ENCODE measurements at places on chromosomes 2 and 18.

DNA sequence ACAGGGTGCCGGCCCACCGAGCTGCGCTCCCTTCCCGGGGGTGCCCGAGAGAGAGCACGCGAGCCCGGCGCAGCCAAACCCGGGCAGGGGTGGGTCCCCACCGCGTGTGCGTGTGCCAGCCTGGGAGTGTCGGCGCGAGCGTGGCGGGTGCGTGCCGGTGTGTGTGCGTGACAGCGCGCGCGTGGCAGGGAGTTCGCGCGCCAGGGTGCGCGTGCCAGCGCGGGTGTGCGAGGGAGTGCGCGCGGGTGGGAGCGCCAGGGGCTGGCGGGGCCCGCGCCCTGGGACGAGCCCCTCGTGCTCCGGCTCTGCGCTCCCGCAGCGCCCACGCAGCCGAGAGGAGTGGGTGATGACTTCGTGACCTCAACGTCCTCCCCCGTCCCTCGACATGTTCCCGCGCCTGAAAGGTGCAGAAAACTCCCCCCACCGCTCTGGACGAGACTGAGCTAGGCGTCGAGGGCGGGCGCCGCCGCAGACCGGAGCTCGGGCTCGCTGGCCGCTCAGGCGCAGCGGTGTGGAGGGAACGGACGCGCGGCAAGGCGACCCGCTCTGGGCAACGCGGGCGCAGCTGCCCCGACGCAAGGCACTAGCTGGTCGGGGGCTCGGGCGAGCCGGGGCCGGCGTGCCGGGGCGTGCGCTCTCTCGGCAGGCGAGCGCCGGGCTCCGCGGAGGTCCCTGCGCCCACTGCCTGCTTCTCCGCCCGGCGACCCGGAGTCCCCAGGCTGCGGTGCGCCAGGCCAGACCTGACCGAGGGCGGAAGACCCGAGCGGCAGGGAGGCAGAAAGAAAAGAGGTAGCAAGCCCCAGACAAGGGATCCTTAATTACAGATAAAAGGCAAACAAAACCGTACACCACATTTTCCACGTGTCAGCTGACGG lies 582.8 kb downstream of the ZEB2 start:
- H3K4me3 ChIP-seq, result peak overlapping the region; percentile 61
- DNase-seq, result peak; percentile 51
- no peaks in the 10 kb centered on the region for H3K36me3 ChIP-seq
- peaks cover 37% of the 10 kb centered on the region for H3K27me3 ChIP-seq
- H3K4me1 ChIP-seq, result peaks cover 29% of the 10 kb centered on the region

DNA sequence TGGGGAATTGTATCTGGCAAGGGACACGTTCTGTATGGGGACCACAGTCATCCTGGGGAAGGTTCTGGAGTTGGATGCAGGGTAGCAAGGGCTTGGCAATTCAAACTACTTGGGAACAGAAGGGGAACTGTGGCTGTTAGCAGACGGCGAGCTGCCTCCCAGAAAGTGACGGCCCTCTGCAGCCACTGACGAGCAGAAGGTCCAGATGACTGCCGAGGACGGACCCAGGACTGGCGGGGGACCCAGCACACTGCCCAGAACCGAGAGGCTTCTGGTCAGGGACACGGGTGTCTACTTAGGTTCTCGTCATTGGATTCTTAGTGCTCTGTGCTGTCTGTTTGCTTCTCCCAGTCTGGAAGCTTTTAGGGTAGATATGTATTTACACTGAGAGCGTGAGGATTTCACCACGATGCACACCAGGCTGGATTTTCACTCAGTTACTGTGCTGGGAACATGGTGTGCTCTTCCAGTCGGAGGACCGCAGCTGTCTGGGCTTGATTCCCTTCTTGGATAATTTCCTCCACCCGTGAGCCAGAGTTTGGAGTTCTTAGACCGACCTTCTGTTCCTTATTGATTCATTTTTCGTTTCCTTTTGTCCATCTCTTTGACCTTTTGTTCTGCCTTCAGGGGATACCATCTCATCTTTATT lies 13.4 kb downstream of the GPR35 start:
- no peaks in the 10 kb centered on the region for H3K4me1 ChIP-seq
- no peaks in the 10 kb centered on the region for H3K36me3 ChIP-seq
- DNase-seq, result no peak
- H3K27me3 ChIP-seq, result peaks cover 26% of the 10 kb centered on the region
- no peak overlapping the region for H3K4me3 ChIP-seq
- no peak overlapping the region for H3K27ac ChIP-seq

GRCh38 chr2:236498369-236498768 lies 71.3 kb upstream of the ACKR3 start:
- peaks cover 12% of the 10 kb centered on the region for H3K36me3 ChIP-seq
- no peak overlapping the region for H3K4me3 ChIP-seq
- H3K27ac ChIP-seq, result no peak overlapping the region

DNA sequence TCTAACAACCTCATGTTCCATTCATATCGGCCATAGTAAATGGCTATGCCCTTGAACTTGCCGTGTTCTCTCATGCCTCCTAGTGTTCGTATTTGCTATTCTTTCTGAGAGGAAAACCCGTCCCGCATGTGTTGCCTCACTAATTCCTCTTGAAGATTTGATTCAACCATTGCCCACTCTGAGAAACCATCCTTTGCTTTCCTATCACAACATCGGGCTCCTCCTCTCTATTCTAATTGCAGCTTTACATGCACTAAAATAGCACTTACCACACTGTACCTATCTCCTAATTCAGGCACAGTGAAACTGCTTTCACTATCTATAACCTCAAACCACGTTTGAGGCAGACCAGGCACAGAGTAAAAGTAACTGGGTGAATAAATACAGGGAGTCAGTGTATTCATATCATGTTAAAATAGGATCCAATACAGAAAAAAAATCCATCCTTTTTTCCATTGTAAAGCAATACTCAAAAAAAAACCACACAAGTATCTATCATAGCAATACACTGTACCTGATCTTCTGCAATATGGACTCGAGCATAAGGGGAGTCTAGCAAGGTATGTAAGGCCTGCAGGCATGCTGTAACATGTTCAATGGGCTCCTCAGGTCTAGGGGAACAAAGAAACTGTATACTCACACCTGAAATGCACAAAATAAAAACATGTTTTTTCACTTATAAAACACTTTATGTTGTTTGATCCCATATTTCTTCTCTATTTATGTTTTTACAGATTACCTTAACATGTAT lies 39.0 kb upstream of the STRN start:
- peaks cover 1% of the 10 kb centered on the region for H3K4me1 ChIP-seq
- no peak overlapping the region for H3K4me3 ChIP-seq
- no peak overlapping the region for H3K27ac ChIP-seq
- no peak for DNase-seq
- peaks cover 10% of the 10 kb centered on the region for H3K36me3 ChIP-seq

DNA sequence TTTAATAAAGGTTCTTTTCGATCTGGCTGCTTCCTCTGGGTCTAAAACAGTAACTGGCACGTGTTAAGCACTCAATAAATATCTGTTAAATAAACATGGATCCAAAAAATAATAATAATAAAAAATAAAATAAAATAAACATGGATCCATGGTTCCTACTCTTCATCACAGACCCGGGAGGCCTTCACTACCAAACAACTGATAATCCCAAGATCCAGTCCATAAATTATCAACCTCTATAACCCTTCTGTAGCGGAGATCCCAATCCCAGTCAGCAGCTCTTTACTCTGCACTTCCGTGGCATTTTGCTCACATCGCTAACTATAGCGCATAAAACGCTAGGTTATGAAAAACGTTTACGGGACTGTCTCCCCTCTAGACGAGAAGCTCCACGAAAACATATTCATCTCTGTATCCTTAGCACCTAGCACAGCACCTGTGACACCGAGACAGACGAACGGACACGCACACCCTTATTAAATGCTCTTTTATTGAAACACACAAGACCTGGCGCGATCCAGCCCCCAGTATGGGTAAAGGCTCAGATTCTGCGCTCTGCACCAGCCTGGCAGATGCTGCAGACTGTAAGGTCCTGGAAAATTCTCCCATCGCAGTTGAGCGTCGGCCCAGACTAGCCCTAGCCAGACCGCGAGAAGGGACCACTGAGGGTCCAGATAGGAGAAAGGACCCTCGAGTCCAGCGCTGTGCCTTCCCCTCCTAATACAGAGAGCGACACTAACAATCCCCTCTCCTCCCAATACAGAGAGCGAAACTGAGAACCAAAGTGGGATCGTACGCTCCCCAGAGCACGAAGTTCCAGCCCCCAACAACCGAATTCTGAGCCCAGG lies 770 bp downstream of the NBAS start:
- no peak for DNase-seq
- H3K27me3 ChIP-seq, result no peaks in the 10 kb centered on the region
- H3K27ac ChIP-seq, result peak overlapping the region; percentile 98
- H3K4me3 ChIP-seq, result peak overlapping the region; percentile 99

- H3K27ac ChIP-seq, result no peak overlapping the region
- peaks cover 16% of the 10 kb centered on the region for H3K4me1 ChIP-seq
- peak overlapping the region; percentile 48 for H3K4me3 ChIP-seq
- DNase-seq, result no peak
- H3K27me3 ChIP-seq, result no peaks in the 10 kb centered on the region
These were observed 2.0 kb downstream of the LMAN2L start for GRCh38 chr2:96737831-96738230.

DNA sequence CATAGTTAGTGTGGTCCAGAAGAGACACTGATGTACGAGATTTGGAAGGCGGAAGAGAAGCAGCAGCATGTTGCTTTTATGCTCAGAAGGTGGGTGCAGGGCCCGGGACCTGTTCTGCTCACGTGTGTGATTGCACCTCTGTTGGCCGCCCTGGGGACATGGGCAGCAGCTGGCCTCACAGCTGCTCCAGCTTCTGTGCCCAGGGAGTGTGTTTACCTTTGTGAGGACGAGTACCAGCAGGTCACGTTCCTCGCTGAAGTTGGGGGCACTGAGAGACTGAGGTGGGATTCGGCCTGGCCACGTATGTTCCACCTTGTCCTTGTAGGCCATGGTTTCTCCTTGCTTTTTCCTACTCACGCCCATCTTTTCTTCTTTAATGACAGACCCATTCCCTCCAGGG lies 86.3 kb downstream of the PMAIP1 start:
- no peaks in the 10 kb centered on the region for H3K36me3 ChIP-seq
- H3K27me3 ChIP-seq, result no peaks in the 10 kb centered on the region
- no peak for DNase-seq

DNA sequence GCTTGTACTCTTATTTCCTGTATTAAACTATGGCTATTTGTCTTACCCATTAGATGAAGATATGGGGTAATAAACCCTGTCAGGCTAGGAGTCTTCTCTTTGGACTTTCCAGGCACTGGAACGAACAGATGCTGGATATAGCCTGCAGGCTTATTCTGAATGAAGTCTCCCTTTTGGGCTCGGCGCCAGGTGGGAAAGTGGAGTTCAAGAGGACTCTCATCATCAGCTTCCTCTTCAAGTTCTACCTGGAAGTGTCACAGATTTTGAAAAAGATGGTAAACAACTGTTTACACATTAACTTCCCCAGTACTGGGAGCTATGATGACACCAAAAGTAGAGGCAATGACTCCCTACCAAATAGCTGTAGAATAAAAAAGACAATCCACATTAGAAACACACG lies 27.9 kb downstream of the AOX1 start:
- H3K27me3 ChIP-seq, result no peaks in the 10 kb centered on the region
- H3K4me3 ChIP-seq, result no peak overlapping the region
- H3K36me3 ChIP-seq, result no peaks in the 10 kb centered on the region
